Stimulated activated CD4-positive, alpha-beta T cell treated with anti-CD3 and anti-CD28 coated beads, Interleukin-1b, Interleukin-23, amount 100 ng/mL, for 1 hour (primary cell): ENCODE measurements at places on chromosomes 5 and 9.

GRCh38 chr5:72465601-72466563 is 41.3 kb downstream of the ZNF366 start:
- no peak for DNase-seq

GRCh38 chr5:58440901-58441460 is 18.9 kb downstream of the PLK2 start:
- no peak for DNase-seq

DNA sequence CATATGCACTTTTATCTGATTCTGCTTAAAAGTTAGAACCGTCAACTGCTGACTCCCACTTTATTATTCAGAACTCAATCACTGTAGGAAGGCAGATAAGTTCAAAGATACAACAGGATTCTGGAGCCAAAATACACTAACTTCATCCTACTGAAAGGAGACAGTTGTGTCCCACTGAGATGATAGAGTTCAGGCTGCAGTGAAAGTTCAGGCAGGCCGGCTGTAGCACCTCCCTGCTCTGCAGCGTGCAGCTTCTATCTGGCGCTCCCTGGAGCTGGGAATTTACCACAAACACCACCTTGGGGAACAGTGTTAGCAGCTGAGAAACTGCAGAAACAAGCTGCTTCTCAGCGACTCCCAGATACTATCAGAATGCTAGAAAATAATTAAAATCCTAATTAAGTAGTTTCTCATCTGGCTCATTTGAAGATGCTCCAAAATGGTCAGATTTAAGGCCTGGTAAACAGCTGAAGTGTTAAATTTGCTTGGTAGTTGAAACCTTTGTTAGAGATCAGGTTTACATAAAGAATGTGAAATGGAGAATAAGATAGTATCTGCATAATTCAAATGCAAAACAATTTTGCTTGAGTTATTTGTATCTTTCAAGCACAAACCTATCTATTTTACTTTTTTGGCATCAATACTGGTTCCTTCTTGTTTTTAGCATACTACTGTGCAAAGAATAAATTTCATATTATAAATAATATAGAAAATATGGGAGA is 52.3 kb upstream of the CNTLN start:
- no peak for DNase-seq

GRCh38 chr5:34600118-34600493 is 56.0 kb upstream of the RAI14 start:
- no peak for DNase-seq

GRCh38 chr5:39411061-39411460 is 13.7 kb downstream of the DAB2 start:
- no peak for DNase-seq

- DNase-seq, result no peak
These were observed 93.3 kb downstream of the KIAA0825 start for GRCh38 chr5:94524841-94525697.

- DNase-seq, result no peak
These were observed 245.7 kb downstream of the NSG2 start for GRCh38 chr5:174291162-174291561.

DNA sequence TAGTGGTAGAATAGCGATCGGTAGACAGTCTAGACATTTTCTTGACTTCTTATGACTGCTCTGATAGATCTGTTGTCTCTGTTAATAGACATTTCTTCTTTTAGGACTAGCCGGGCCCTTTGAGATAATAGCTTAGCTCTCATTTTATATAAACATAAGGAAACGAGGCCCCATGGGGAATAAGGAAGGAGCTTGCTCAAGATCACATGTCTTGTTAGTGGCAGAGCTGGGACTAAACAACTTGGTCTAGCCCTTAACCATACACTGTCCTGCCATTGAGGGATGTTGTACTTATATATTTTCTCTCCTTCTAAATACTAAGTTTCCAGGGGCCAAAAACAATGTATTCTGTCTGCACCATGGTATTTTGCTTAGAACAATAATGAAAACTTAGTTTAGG is 140.0 kb downstream of the GCNT1 start:
- DNase-seq, result no peak

GRCh38 chr9:130214776-130215340 is 42.7 kb downstream of the NCS1 start:
- no peak for DNase-seq

DNA sequence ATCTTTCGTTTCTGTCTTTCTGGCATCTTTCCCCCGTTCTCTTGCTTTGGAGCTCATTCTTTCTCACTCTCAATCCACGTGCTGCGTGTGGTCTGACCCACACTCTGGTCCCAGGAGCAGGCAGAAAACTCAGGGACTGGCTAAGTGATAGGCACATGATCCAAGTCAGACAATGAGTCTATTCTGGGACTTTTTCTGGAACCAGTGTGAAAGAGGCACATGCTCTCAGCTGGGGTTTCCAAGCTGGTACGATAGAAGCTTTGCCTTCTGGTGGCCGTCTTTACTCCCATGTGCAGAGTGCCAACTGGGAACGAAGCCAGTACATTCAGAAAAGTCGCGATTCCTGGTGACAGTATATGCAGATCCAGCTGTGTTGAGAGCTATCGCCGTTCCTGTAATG is 94.4 kb downstream of the PDZD2 start:
- no peak for DNase-seq

- DNase-seq, result no peak
These were observed 83.8 kb downstream of the DAB2IP start for GRCh38 chr9:121735065-121735792.

GRCh38 chr5:63811961-63812360 is 150.3 kb downstream of the HTR1A start:
- DNase-seq, result no peak

DNA sequence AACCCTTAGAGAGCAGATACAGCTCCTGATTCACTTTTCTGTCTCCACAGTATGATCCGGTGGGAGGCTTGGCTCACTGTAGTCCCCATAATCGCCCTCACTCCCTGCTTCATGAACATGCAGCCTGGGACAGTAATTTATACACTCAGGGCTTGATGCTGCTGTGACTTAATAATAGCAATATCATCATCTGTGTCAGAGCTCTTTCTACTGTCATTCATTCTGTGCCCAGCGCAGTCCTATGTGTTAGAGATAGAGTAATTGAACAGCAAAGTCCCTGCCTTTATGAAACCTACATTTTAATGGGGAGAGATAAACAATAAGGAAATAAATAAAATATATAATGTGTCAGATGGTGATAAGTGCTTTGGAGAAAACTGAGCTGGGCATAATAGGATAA is 2.8 kb upstream of the HEMGN start:
- no peak for DNase-seq

- no peak for DNase-seq
These were observed 1.6 kb upstream of the ENHO start for GRCh38 chr9:34524349-34524748.

GRCh38 chr5:173056783-173057061 is 570 bp downstream of the CREBRF start:
- no peak for DNase-seq

- DNase-seq, result no peak
These were observed 237.8 kb downstream of the ARRDC3 start for GRCh38 chr5:91145333-91145620.

DNA sequence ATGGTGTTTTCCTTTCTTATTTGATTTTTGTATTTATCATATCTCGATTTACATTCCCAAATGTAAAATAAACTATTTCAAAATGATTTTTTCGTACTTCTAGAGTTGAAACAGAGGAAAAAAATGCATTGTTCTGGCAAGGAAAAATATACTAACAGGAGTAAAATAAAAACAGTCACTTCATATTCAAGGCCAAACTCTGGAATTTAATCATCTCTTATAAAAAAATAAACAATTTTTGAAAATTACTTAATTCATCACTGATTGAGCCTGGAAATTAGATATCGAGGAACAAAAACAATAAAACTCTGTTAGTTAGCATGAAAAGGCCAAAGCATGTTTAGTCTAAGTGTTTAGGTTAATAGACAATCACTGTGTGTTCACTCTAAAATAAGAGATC is 61.1 kb upstream of the PALM2AKAP2 start:
- no peak for DNase-seq

GRCh38 chr5:63959177-63959982 is 2.9 kb downstream of the HTR1A start:
- DNase-seq, result no peak
